ENCODE measurements at places on chromosomes 3 and 15.

GRCh38 chr15:60390871-60391501, 6.8 kb downstream of the ANXA2 start:
- peak; percentile 92 for DNase-seq

- no peak for DNase-seq
Observed at GRCh38 chr3:171268677-171269076, 191.5 kb downstream of the TNIK start.

DNA sequence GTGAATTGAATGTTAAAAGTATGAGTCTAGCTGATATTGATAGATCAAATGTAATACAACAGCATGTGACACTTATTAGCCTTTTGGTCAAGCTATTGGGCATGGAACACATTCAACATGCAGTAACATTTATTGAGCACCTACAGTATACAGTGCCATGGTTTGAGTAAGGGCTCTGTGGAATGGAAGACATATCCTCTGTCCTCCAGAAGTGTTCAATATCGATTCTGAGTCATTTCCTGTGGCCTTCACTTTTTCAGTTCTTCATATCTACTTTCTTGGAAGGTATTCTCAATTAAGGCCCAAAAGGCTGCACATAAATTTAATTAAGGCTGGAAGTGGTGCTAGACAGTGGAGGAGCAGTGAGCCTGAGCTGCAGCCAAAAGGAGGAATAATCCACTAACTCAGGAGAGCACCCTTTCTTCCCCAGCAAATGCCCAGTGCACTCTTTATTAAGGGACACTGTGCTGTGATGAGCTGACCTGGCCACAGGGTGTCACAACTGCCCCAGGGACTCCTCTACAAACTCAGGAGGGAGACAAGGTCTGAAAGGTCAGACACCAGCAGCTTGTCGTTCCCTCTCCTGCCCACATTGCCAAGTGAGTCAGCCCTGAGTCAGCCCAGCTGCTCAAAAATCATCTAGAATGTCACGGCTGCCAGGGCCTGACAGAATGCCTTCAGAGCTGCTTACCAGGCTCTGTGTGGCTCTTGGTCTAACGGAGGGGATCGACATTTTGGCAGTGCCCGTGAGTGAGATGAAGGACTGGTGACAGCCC, 544.8 kb downstream of the AGBL1 start:
- DNase-seq, result peak; percentile 47

- DNase-seq, result peak; percentile 55
Observed at GRCh38 chr15:42035435-42035761, 14.6 kb upstream of the PLA2G4E start.

DNA sequence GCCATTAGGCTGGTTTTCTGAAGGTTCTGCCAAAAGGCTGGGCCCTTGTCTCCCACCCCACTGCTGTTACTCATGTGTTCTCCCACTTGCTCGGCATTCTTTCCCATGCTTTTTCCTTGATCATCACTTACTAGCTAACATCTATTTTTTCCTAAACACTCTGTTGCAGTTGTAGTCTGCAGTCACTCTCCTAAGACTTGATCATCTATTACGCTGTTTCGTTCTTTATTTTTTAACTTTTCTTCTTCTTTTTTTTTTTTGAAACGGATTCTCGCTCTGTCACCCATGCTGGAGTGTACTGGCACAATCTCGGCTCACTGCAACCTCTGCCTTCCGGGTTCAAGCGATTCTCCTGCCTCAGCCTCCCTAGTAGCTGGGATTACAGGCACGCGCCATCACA, 176.3 kb downstream of the IGF1R start:
- no peak for DNase-seq

- DNase-seq, result peak; percentile 56
Observed at GRCh38 chr3:72338082-72338941, 509.9 kb downstream of the SHQ1 start.

DNA sequence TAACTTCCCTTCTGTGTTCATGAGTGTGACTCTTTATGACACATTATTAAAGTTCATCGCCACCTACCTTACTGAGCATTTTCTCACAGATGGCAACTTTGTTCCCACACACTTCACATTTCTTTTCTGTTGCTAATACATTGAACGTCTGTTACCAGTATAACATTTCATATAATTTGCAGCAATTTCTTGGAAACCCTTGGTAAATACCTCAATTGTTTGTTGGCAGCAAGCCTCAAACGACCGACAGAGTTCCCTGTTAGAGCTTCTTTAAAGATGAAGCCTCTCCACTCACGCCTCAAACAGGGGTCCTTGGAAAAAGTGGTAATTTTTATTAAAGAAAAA, 3.2 kb upstream of the CHSY1 start:
- no peak for DNase-seq

DNA sequence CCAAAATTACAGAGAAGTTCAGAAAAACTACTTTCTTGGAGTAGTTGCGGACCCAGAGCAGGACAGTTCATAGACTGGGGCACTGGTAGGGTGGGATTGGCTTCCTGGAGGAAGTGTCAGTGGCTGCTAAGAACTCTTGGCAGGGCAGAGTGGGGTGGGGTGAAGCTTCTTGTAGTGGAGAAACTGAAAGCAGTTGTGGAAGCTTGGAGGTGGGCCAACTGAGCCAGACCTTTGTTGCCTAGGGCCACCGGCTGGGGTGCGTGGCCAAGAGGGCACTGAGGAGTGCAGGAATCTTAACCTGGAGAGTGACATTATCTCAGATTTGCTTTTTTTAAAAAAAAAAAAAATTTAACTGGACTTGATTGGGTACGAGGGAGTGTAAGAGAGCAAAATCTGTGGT, 3.1 kb downstream of the KAT2B start:
- peak; percentile 43 for DNase-seq

DNA sequence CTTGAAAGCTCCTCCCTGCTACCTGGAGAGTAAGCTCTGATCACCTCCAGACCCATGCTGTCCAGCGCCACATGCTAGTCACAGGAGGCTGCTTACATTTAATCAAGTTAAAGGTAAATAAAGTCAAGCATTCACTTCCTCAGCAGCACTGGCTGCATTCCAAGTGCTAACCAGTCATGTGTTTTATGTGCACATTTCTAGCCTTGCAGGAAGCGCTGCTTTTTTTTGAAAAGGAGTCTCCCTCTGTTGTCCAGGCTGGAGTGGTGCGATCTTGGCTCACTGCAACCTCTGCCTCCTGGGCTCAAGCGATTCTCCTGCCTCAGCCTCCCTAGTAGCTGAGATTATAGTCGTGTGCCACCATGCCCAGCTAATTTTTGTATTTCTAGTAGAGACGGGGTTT, 279.2 kb downstream of the GABRG3 start:
- no peak for DNase-seq

DNA sequence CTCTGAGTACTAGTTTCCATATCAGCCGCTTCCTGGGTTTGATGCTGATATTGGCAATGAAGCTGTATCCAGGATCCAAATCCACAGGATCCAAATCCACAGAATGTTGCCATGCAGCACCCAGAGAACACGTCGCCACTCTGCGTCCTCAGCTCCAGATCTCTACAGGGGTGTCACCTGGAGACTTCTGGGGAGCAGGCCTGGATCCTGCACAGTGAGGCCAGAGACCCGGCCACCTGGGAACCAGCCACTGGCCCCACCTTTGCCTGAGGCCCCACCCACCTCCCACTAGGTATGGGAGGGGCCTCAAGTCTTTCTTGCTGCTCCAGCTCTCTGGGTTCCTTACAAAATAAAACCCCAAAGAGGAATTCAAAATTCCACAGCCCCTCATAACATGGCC, 123.9 kb downstream of the LRRK1 start:
- DNase-seq, result no peak

DNA sequence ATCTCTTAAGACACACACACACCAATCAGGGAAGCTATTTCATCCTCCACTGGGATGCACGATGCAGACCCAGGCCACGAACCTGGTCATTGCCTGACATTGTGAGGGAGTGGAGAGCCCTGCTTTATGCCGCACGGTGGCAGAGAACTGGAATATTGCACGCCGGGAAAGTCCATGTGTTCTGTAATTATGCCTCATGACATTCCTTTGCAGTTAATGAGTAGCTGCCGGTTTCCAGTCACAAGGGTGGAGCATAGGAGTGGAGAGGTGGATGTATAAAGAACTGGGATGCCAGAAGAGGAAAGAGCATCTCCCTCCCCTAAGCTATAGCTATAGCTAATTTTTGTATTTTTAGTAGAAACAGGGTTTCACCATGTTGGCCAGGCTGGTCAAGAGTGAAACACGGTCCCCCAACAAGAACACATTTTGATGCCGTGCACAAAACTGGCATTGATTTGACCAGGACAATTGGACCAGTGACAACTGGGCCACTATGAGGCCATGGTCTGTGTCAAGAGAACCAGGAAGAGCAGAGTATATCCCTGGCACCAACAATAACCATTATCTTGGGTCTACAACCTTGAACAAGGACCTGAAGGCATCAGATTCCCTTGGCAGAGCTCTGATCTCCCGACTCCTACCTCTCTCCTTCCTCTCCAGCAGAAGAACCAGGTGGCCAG, 51.4 kb downstream of the SH3BP5 start:
- DNase-seq, result no peak

DNA sequence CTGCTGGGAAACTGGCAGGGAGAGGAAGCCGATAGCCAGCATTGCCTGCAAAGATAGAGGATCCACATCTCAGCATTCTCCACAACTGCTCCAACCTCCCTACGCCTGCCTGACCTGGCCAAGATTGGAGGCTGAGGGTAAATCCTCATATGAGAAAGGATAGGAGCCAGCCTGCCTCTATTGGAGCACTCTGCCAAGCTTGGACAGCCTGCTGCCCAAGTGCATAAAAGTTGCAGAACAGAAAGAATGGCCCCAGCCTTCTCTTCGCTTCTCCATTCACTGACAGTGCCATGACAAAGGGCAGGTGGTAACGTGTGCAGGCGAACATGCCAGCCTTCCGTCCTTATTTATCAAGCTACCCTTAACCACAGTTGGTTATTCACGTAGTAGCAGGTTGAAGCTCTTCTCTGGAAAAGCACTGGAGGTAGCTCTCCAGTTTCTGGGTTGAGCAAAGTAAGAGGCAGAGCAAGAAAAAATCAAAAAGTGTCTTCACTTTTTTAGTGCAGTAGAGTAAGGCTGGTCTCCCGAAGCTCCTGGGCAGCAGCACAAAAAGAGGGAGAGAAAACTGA, 4.3 kb downstream of the BMF start:
- no peak for DNase-seq

DNA sequence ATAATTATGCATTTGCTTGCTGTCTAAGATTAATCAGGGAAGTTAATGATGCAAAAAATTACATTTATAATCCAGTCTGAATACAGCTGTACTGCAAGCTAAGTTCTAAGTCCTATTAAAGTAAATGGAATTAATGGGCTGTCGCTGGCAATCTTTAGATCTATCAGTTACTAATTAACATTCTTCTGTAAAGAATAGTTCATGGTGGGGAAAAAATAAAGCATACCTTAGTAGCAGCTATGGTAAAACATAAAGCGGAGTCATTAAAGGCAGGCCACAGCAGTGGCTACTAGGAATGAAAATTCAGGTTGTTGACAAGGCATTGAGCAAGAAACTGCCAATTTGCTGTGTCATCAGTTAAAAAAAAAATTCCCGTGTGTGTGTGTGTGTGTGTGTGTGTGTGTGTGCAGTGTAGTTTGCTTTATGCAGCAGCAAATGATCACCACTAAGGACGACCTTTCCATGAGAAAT, 129.8 kb downstream of the ZNF385D start:
- DNase-seq, result peak; percentile 20

- DNase-seq, result no peak
Observed at GRCh38 chr15:91126080-91126479, 26.0 kb downstream of the SV2B start.

GRCh38 chr3:78855190-78855589, 912.6 kb downstream of the ROBO1 start:
- DNase-seq, result no peak

- no peak for DNase-seq
Observed at GRCh38 chr15:47732248-47732647, 14.9 kb downstream of the SEMA6D start.

- peak; percentile 39 for DNase-seq
Observed at GRCh38 chr15:43209059-43209824, 11.6 kb downstream of the EPB42 start.

GRCh38 chr3:8328967-8329366, 172.7 kb upstream of the LMCD1 start:
- no peak for DNase-seq

DNA sequence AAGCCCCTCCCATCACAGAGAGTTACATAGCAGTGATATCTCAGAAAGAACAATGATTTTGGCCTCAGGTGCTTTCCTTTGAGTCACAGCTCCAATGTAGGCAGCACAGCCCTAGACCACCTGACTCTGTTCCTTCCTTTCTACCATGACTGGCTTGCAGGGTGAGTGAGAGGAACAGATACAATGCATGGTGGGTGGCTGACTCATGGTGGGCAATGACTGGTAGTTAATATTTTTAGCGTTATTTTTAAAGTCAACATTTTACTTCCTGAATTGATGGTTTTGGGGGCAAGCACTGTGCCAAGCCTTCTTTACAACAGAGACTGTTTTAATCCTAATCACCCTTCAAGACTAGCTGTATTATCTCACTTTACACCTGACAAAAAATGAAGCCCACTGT, 32.8 kb upstream of the ST3GAL6 start:
- DNase-seq, result no peak

DNA sequence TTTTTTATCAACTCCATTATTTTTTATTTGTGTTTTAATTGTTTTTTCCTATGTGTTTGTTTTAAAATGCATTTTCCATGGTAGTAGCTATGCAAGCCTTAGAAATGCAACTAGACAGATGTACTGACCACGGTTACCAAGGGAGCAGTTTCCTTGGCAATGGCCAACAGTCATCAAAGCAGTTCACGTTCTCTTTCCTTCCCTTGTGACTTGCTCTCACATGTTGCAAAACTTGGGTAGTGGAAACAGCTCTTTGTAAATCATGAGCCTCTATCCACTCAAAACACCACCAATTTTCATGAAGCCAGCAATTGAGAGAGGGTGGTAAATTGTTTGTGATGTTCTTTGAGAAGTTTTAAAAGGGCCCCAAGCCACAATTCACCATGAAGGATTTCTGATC, 499.4 kb upstream of the MDFIC2 start:
- peak; percentile 70 for DNase-seq

DNA sequence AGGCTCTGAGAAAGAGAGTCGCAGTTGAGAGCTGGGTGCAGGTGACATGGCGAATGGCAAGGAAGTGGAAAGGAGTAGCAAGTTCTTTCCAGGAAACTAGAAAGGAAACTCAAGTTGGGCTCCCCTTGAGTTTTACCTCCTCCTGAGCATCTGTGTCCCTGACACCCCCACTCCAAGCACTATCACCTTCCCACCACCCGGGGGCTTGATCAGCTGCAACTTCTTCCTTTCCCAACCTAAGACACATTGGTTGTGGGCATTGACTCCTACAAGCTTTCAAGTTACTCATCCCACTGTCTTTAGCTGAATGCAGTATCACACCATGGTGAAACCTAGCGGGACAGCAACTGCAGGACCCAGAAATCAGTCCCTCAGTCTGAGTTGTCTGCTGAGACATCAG, 256.6 kb upstream of the NR2F2 start:
- DNase-seq, result no peak

Data from EH (cell line).